ENCODE measurements at places on chromosomes 16 and 17.

DNA sequence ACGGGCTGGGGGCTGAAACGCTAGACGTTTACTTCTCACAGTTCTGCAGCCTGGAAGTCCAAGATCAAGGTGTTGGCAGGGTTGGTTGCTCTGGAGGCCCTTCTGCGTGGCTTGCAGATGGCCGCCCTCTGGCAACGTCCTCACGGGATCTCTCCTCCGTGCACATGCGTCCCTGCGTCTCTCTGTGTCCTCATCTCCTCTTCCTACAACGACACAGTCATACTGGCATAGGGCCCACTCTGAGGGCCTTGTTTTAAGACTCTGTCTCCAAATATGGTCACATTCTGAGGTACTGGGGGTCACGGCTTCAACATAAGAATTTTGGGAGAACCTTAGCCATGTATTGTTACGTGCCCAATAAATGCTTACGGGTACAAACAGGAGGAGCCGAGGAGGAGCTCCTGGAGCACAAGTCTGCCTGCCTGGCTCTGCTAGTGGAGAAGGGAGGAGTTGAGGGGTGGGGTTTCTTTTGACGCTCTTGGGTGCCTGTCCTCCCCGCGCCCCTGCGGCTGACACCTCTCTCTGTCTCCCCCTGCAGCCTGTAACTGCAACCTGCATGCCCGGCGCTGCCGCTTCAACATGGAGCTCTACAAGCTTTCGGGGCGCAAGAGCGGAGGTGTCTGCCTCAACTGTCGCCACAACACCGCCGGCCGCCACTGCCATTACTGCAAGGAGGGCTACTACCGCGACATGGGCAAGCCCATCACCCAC, 141.1 kb downstream of the NTN1 start:
- no peak for DNase-seq

- DNase-seq = no peak
Measured at GRCh38 chr16:12551946-12552345, 251.7 kb downstream of the CPPED1 start.

- DNase-seq = no peak
Measured at GRCh38 chr16:82585675-82586074, 41.1 kb upstream of the CDH13 start.

GRCh38 chr17:68344701-68345136, 53.4 kb downstream of the ARSG start:
- DNase-seq = no peak

DNA sequence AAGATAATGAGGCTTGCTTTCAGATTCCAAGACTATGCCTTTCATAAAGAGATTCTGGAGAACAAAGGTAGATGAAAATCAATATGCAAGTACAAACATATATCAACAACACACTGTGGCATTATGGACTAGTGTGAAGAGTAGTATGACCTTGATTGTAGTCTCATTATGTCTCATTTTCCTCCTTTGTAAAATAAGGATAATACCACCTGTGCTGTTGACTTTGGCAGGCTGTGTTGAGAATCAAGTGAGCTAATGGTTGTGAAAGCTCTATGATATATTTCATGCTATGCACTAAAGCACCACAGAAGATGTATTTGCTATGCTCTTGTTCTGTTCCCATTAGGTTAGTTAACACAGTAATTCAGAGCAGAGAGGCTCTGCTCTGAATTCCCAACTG, 78.5 kb upstream of the NACA2 start:
- no peak for DNase-seq
